ENCODE measurements at places on chromosomes 5 and 9. TPM values are rescaled to one million over a fixed set of nuclear protein-coding genes. Genes with fewer than 3 reads are reported as not detected.

The PCDHGA9 gene
- total RNA-seq: 0.13 TPM

- H3K27me3 ChIP-seq: peaks cover 15% of the 10 kb centered on the region
- H3K27ac ChIP-seq: no peak overlapping the region
- H3K4me3 ChIP-seq: no peak overlapping the region
- no peaks in the 10 kb centered on the region for H3K4me1 ChIP-seq
Measured at GRCh38 chr5:86757824-86758223, 140.1 kb downstream of the COX7C start.

The PCDHAC2 gene
- total RNA-seq: not detected

GRCh38 chr5:154238776-154239481 lies 48.4 kb downstream of the GALNT10 start:
- H3K27me3 ChIP-seq: no peaks in the 10 kb centered on the region
- no peaks in the 10 kb centered on the region for H3K36me3 ChIP-seq

DNA sequence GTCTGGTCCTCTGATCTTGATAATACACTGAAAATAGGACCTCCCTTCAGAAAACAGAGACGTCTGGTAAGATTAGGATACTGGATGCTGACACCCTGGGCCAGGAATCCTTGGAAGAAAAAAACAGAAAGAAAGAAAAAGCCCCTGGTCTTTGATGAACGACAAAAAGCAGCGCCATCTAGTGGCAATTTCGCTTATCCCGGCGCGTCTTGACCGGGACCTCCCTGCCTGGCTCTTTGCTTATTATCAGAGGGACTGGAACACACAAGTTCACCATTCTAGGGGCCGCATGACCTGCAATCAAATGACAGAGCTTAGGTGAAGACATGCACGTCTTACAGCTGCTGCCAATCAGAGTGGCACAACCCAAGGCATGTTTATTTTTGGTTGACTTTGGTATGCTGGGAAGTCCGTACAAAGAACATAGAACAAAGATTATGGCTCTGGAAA lies 114.9 kb upstream of the NFIB start:
- no peak overlapping the region for H3K27ac ChIP-seq
- H3K4me1 ChIP-seq: peaks cover 1% of the 10 kb centered on the region
- no peak for DNase-seq

The LMNB1 gene
- 27.8 TPM for total RNA-seq

DNA sequence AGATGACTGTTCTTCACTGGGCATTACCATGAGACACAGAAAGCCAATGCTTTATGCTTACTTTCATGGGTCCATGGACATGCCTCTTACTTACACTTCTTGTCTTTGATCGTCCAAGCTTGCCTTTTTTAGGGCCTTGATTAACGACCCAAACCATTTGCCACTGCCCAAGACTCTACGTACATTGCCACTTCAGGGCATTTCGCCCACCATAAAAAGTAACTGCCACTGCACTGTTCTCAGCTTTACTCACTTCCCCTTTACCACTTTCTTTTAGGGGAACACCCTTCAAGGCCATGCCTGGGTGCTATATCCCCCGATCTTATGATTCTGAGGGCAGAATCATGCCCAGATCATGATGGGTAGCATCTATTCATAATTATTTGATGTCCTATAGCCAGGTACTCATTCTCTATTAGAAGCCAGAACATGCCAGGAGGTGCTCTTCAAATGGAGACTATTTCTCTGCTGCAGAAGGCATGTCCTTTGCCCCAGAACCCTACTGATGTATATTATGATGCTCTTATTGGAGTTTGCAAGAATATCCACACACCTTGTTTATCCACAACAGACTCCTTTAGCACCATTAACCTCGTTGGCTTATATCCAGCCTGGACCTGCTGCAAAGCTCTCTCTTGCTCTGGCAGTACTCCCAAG lies 64.1 kb upstream of the RAD23B start:
- H3K27ac ChIP-seq: no peak overlapping the region
- H3K4me3 ChIP-seq: no peak overlapping the region
- DNase-seq: no peak
- H3K36me3 ChIP-seq: no peaks in the 10 kb centered on the region
- H3K27me3 ChIP-seq: peaks cover 6% of the 10 kb centered on the region
- H3K4me1 ChIP-seq: no peaks in the 10 kb centered on the region

DNA sequence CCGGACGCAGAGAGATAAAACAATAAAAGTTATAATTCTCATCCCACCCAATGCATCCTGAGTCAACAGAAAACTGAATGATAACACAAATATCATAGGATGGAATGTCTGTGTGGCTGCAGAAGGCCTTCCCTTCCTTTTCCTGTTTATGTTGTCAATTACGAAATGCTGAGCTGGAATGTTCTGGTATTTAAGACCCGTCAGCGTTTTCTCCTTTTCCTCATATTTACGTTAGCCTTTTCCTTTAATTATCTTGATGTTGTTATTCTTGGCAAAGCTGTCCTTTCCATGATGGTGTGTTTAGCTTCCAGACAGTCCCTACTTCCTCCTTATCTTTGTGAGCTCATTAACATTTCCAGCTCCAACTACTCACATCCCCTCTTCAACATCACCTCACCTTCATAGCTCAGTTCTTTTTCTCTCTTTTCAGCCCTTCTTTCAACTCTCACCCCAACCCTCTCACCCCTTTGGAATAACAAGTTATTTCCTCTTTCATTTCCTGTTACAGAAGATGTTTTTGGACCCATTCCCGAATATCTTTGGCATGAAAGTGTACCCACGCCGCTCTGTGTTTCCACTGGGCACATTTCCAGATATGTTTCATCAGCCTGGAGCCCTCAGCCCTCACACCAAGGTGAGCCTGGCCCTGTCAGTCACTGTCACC lies 221.6 kb downstream of the NR2F1-AS1 start:
- H3K27ac ChIP-seq: no peak overlapping the region
- no peak for DNase-seq
- H3K27me3 ChIP-seq: peaks cover 11% of the 10 kb centered on the region
- H3K36me3 ChIP-seq: no peaks in the 10 kb centered on the region
- no peak overlapping the region for H3K4me3 ChIP-seq
- H3K4me1 ChIP-seq: no peaks in the 10 kb centered on the region

All from naive thymus-derived CD8-positive, alpha-beta T cell (primary cell).